Cortex of kidney (tissue), 1 donor: ENCODE measurements at places on chromosomes 11 and 22.

DNA sequence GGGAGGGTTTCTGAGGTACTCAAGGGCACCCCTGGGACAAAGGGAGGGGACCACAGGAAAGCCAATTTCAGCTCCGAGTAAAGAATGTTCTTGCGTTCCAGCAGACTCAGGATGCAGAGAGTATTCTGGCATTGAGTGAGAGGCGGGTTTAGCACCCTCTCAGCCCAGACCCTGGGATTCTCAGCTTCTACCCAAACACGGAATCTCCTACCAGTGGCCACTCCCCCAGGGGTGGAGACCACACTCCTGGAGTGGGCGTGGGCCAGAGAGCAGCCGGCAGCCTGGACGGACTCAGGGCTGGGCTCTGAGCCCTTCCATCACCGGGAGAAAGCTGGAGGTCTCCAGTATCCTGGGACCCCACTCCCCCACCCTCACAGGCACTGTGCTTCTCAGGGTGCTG lies 26.1 kb upstream of the TTLL12 start:
- DNase-seq: no peak

DNA sequence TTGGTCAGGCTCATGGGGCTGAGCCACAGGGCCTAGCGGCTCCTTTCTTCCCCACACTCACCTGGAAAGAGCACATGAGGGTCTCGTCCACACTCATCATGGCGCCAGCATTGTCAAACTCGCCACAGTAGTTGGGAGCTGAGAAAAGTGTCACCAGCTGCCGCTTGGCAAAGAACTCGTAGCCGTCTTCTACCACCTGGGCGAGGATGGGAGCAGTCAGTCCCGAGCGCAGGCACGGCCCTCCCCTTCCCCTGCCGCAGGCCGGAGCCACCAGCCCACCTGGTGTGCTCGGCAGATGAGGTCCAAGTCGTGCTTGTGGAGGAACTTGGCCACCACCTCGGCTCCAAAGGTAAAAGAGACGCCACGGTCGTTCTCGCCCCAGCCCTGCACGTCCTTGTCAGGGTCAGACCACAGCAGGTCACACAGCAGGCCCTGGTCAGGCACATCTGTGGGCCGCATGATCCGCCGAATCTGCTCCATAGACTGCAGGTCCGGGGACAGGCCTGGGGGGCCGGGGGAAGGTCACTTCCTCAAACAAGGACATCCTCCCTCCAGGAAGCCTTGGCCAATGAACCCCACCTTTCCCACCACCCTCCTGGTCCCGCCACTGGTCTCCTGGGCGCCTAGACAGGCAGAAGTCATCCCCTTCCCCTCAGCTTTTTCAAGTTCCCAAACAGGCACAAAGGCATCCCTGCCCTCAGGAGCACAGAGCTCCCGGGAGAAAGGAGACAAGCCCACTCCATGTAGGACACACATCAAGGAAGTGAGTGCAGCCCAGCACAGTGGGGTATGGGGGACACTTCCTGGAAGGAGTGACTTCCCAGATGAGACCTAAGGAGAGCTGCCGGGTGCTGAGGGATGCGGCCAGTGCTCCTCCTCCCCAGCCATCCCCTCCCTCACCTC lies 2.7 kb downstream of the PPP1CA start:
- no peak for DNase-seq

DNA sequence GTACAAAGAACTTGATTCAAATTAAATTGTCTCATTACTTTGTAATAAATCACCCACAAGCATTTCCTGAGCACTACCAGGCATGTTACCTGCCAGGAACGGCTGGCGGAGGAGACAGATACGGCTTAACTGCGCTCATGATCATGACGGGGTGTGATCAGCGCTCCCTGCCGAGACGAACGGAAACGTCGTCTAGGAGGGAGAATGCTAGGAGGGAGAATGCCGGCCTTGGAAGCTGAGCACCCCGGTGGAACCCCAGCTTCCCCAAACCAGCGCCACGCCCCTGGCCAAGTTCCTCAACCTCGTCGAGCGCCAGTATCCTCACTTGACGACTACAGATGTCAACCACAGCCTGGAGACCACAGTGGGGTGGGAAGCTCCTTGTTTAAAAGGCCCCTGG lies 272.8 kb downstream of the CTTN start:
- no peak for DNase-seq

GRCh38 chr11:83312430-83312829 lies 26.3 kb upstream of the CCDC90B start:
- DNase-seq: no peak

- DNase-seq: no peak
These were observed 2.6 kb downstream of the TRABD start for GRCh38 chr22:50188356-50188755.

DNA sequence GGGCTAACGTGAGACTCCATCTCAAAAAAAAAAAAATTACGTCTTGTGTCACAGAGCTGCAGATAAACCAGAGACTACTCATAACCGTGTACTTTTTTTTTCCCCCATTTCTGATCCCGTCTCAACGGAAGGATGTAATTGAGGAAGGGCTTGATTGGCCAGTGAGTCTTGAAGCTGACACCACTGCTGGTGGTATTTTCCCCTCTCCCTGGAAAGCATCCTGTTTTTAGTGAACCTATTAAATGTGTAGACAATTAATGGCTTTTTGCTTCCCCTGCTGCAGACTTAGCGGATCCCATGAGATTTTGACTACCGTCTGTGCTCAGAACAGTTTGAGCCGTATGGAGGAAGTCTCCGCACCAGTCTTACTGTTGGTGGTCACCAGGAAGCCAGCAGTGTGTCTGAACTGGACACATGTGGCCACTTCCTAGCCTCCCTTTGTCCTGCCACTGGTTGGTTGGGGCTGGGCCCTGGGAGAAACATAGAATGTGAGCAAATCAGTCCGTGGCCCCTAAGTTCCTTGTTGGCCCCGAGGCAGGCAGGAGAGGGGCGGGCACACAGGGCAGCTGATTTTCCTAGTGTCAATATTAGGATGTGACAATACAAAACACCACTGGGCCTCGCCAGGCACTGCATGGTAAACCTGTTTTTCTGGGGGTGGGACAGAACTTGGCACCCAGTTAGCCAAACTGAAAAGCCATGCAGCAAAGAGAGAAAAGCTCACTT lies 3.1 kb downstream of the BIK start:
- no peak for DNase-seq

DNA sequence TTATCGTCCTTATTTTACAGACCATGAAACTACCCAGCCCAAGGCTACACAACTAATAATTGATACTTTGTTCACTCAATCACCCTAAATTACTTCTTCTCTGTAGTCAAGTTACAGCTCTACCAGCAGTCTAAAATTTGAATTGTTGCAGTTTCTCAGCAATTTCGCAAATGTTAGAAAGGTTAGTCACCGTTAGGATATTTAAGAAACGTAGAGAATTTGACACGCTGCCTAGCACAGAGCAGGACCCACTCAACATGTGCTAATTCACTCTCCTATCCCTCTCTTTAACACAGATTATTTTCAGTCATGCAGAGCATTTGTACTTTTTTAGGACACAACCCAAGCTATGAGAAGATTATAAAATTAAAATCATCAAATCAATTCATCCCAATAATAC lies 771.1 kb upstream of the LUZP2 start:
- DNase-seq: no peak

DNA sequence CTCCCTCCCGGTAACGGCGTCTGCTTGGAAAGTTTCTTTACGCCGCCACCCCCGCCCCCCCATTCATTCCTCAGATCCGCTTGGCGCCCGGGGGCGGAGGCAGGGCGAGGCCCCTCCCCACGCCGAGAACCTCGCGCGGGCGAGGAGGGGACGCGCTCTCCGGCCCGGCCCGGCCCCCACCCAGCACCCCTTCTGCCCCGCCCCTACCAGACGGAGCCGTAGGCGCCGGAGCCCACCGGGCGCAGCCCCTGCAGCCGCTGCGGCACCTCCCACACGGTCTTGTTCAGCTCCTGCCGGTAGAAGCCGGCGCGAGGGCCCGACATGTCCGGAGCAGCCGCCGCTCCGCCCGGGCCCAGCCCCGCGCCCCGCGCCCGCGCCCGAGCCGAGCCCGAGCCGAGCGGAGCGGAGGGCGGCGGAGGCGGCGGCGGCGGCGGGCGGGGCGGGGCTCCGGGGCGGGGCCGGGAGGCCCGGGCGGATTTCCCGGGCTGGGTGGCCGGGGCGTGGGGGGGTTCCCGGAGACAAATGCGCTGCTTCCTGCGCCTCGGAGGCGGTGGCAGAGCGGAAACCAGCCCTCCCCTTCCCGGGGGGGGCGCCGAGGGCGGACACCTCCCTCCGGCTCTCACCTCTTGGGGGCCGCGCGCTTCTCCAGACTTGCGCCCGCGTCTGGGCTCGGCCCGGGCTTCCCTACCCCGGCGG lies at the start of gene MAPK11:
MAPK11 (minus strand) TSS at position 411 of the 696 bp plus-strand sequence; CDS start at position 323, 88 bp downstream.
- no peak for DNase-seq

DNA sequence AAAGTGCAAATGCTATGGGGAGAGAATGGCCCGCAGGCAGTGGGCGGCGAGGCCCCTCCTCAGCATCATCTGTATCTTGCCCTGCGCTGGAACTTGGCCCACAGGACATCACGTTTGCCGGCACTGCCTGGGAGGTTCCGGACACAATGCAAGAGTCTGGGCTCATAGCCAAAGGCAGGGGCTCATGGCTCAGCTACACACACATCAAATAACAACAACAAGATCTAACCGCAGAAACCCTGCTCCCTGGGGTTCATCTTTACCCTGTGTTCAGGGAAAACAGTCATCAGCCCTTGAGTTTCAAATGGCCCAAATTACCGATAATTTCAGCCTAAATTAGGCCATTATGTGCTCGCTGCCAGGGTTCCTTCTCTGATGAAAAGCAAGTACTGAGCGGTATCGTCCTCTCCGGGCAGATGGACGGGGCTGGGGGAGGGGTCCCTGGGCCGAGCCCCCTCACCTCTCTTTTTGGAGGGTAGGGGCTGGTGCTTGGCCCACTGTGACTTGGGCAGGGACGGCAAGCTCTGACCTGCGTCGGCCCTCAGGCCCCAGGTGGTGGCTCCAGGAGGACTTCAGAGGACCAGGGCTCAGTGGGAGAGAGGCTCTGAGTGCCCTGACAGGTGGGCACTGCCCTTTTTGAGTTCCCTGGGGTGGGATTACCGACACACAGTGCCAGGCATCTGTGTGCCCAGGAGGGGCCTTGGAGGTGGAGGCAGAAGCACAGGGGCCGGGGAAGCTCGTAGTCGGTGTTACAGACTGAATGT lies 25.0 kb upstream of the GAL start:
- DNase-seq: no peak
